ENCODE measurements at places on chromosomes 12 and 14.

DNA sequence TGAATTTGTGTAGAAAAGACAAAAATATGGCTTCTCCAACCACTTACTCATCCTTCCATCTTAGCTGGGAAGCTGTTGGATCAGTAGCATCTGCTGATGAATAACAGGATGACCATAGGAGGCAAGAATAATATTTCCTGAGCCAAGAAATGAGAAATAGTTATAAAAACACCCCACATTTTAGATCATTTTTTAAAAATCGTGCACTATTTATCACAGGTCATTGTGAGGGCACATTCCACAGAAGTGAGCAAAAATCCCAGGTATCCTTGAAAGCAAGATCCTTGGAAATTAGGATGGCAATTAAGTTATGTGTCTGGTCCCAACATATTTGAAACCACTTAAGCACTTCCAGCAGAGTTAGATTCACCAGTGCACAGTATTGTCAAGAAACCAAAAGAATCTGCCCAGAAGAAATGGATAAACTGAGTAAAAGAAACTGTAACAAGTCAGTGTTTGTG lies 8.4 kb downstream of the FAR2 start:
- DNase-seq, result no peak

- DNase-seq, result no peak
Observed at GRCh38 chr14:54727929-54728328, 161.0 kb downstream of the SAMD4A start.

DNA sequence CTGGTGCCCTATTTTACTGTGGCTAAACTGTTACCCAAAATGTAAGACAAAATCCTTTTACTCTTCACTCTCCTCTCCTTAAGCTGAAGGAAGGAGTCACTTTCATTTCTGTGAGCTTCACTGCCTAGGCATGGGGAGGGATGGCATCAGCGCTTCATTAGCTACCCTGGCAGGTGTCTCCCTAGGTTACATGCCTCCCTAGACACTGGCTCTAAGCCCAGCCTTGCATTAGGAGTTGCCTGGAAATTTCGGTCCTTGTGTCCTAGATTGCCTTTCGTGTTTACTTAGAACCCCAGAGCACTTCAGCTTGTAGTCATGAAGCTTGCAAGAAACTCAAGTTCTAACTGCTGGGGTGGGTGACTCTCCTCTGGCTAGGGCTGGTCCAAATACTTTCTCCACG lies 520.5 kb upstream of the STXBP6 start:
- DNase-seq, result no peak

DNA sequence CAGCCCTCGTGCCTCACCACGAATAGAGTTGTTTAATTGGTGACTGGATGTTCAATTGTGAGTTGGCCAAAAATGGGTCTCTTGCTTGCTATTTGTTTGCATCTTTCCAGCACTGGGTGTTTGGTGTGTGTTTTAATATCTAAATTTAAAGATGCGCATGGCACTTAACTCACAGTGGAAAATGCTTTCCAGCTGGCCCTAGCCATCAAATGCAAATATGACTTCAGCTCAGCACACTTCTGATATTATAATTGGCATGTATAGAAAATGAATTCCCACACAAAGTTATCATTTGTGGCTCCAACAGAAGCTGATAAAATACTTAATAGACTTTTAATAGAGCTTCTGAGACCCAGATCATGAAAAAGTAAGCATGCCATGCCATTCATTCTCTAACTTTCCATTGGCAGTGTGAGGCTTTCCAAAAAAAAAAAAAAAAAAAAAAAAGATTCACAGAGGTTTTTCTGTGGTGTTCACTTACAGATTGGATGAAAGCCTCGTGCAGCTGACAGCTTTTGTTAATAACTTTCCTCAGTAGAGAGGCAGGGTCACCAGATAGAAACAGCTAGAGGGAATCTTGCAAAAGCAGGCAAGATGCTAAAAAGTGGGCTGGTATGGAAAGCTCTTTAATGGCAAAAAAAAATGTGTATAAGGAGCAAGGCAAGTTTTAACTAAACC lies 425.2 kb downstream of the GALC start:
- no peak for DNase-seq

- DNase-seq, result no peak
Observed at GRCh38 chr12:4191642-4192041, 81.9 kb upstream of the CCND2 start.

DNA sequence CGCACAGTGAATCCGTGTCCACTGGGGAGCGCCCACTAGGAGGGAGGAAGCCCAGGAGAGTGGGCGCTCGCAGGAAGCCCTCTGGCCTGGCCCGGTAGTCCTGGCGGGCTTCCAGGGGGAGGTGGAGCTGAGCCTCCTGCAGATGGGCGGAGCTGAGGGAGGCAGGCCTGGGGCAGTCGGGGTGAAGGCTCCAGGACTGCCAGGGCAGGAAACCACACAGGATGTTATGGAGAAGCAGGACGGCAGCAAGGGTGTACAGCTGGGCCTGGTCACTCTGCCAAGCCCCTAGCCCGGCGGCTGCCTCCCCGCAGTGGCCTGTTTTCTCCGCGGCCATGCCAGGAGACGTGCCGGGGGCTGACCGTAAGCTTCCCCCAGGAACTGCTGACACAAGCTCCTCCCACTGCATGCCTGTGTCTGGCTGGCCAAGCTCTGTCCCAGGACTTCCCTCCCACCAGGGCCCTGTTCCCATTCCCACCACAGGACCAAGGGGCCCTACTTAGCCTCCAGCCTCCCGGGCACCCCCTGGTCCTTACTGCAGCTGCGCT lies 143.4 kb upstream of the C14orf180 start:
- DNase-seq, result peak; percentile 75

DNA sequence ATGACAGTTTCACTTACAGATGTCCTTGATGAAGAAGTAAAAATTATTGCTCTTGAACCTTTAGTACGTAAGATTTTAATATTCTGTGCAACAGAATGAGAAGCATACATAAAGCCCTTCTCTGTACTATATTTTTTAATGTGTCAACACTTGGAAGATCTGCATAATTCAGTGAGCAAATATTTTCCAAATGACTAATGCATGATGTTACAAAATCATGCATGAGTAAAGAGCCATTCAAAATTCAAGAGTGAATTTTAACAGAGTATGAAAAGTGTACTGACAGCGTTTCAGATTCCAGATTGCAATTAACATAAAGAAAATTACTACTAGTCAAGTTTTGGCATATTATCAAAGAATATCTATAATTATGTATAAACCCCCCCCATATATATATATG lies 101.4 kb upstream of the BBS10 start:
- no peak for DNase-seq

Measured in retina (tissue), 1 donor.